ENCODE measurements at places on chromosomes 2 and 18.
A peak's percentile ranks its signal among the peaks of the same experiment; 100 is the strongest.

GRCh38 chr18:37476182-37476581 is 89.4 kb downstream of the CELF4 start:
- DNase-seq, result peak; percentile 46

DNA sequence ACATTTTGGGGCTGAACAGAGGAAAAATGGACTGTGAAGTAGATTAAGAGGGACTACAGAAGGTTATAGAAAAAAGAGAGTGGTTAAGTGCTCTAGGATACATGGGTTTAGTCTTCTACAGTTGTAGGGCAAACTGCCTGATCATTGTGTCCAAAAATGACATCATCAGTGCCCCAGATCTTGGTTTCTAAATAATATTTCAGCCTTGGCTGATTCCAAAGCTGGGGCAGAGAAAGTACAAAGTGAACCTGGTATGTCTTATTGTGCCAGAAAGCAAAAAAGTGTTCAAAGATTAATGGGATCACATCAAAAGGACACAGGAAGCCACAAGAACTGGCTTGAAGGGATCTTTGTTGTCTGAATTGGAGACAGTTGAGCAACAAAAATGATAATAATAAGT is 97.1 kb upstream of the ZNF521 start:
- DNase-seq, result no peak

DNA sequence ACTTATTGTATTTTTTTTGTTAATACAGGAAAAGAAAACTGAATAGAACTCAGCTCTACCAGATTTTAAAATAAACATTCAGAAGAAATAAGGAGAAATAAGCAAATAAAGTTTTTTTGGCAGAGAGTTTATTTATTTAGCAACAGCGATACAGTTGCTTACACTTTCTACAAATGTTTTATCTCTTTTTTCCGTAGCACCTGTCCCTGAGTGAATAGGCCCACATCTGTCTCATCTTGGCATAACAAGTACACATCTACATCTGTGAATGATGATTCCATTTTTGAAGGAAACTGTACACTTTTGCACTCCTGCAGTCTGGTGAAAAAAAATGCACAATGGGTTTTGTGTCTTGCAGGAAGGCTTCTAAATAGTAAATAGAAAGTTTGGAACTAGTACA is 783.6 kb upstream of the ZEB2 start:
- no peak for DNase-seq

- peak; percentile 63 for DNase-seq
Measured at GRCh38 chr18:3062798-3063680, 50.1 kb upstream of the LPIN2 start.

DNA sequence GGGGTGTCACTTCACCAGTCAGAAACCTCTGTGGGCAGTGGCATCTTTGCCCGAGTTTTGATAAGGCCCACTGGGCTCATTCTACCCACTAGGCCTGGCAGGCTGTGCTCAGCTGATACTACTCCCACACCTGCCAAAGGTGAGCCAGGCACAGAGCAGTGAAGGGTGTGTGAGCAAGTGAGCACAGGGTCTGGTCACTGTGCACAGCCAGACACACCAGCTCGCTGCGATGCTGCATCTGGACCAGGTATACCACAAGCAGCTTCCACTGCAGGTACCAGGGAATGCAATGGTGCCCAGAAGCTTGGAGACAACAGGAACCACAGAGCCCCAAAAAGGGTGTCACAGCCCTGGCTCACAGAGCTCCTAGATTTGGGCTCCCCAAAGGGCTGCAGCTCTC is 40.6 kb upstream of the CBLN2 start:
- no peak for DNase-seq

DNA sequence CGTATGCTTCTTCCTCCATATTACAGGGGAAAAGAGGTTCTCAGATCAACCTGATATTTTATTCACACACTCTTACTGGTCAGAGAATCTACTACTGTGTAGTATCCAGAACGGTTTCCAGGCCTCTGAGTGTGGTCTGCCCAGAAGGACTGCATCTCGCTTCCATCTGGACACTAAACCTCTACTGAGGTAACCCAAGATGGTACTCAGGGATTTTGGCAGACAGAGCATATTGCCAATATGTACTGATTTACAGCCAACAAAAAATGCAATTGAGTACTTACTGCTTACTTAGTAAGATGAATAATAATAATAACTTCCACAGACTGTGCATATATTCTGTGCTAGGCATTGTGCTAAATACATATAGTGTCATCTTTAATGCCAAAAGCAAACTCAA is 55.8 kb downstream of the CYRIA start:
- no peak for DNase-seq

DNA sequence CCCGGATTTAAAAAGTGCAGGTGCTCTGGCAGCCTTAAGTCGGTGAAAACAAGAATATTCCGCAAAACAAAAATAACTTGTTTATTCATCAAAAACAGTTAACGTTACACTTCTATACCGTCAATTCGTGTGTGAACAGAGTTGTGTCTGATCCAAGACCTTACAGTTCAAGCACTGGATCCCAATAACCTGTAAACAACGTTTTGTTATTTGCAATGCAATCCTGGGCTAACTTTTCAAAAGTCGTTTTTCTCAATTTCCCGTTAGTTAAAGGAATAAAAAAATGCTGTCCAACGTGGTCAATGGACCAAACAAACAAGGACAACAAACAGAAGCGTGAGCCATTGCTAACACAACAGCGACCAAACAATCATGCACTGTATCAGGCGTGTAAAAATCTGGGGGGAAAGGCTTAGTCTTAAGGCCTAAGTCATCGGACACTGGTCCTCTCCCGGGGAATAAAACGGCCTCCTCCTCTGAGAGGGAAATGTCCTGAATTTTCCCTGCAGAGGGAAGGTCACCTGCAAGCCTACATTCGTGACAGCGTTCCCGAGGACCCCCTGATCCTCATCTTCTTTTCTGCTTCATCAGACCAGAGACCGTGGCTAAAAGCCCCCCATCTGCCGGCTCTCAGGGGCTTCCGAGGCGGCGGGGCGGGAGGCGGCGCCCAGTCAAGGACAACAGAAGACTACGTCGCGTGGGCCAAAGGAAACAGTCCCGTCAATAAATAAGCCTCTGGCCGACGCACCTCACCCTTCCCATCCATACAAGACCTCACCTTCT is 490 bp downstream of the NDUFS1 start:
- DNase-seq, result peak; percentile 17

DNA sequence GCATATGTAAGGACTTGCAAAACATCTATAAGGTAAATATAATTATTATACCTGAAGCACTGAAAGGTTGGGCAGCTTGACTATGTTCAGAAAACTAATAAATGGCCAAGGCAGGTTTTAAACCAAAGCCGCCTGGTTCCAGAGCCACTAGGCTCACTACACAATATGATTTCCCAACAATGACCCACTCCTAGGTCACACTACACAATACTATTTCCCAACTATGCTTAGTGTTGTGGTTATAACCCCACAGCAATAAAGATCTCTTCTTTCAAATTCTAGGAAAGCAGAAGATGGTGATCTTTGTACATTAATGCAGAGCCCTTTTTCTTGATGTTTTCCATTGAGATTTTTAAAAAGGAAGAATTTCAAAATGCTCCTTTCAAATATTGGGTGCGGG is 180.4 kb downstream of the CYRIA start:
- no peak for DNase-seq

DNA sequence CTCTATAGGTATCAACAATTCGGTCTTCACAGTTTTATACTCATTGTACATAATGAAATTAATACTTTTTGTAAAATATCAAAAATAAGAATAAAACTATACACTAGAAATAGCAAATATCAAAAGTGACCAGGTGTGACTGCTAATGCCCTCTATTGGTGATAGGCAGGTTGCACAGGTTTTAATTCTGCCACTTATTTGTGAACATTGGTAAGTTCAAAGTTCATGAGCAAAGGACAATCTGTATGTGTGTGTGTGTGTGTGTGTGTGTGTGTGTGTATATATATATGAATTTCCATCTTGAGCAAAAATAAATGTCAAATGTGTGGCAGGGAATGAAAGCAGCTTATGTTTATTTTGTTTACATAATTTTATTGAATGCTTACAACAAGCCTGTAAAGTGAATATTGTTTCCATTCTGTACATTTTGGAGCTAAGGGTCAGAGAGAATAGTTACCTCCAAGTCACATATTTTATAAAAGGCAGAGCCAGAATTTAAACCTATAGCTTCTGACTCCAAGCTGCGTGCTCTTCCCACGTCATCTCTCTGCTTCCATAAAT is 537.4 kb downstream of the CPS1 start:
- DNase-seq, result no peak

DNA sequence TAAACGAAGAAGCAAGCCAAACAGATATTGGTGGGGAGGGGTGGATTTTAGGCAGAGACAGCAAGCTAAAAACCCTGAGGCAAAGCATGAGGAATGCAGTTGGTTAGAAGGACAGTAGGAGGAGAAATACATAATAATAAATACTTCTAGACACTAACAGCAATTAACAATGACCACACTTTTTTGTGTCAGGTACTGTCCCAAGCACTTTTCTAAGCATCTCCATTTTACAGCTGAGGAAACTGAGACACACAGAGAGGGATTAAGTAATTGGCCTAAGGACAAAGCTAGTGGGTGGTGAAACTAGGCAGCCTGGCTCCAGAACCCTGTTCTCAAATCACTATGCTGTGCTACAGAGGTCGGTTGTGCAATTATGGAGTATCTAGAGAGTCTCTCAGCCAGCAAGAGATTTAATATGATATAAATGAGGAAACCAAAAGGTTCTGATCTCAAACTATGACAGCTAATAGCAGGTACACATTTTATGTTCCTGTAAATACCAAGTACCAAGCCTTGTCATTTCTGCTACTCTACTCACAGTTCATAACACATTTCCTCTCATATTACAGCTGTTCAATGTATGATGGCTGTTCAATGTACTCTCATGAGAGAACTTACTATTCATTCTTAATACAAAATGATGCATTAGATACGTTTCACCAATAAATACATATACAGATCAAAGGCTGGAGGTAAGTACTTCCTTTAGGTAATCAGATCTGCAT is 5.3 kb downstream of the MAP4K3 start:
- no peak for DNase-seq

DNA sequence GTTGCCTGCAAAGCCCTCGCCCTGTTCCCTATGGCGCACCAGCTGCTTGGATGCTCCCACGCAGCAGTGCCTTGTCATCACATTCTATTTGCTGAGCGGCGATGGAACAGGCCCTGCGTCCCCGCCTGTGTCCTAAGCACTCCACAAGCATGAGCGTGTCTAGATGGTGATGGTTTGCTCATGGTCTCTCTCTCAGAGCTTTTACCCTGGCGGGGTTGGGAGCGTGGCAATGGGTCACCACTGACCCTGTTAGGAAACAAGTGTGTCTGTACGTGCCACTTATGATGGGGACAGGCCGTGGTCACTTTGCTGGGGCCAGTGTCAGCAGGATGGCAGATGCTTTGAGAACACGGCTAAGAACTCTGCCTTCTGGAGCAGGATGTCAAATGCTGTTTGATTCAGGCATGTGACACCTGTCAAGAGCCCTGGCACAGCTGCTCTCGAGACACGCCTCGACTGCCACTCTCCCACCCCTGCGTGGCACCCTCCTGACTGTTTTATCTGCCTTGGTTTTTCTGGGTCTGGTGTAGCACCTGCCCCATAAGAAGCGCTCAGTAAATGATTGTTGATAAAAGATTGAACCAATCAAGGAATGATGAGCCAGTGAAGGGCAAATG is 44.2 kb downstream of the RRM2 start:
- no peak for DNase-seq

DNA sequence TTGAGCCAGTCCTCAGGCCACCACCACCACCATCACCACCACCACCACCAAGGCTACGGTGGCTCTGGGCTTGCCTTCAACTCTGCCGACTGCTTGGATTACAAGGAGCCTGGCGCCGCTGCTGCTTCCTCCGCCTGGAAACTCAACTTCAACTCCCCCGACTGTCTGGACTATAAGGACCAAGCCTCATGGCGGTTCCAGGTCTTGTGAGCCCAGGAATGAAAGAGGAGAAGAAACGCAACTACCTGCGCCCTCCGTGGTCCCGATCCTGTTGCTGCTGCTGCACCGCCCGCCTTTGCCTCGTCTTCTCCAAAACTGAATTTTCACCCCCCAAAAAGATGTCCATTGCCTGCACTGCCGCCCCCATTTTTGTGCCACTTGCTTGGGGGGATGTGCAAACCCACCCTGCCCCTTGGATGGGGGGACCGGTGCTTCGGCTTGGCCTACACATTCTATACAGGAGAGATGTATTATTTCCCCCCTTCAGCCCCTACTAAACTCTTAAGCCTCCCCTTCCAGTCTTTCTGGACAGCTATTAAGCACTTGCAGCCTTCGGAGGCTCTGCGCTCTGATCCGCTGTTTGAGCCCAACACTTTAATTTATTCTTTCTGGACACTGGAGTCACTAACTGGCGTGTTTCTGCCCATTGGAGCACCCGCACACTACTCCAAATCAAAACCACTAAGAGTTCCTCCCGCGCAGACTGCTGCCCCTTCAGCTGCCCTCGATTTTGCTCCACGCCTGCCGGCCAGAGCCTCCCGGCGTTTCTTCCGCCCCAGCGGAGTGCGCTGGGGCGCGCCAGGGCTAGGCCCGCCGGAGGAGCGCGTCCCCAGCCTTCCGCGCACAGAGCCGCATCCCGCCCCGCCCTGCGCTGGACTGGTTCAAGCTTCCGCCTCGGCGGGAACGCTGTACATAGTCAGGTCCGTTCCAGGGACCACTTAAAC is 5.7 kb downstream of the OTX1 start:
- DNase-seq, result no peak

GRCh38 chr2:102065675-102066252 is 74.0 kb downstream of the IL1R2 start:
- peak; percentile 58 for DNase-seq

DNA sequence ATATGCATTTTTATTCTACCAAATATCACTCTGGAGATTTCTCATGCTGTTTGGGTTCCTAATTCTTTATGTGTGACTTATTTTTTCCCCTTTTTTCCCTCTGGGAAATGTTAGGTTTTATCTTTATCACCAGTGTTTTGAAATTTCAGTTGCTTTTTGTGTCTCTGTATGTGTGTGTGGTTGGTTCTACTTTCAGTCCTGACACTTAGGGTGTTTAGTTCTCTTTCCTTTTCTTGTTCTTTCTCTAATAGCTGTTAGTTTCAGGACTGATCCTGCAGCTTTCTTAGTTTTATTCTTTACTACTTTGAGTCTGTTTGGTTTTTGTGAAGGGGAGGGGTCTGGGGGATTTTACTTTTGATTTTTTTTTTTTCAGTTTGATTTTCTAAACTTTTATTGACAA is 23.1 kb downstream of the PPM1B start:
- no peak for DNase-seq

Measured in hematopoietic multipotent progenitor cell treated with erythropoietin and hydrocortisone succinate and interleukin-3 and kit ligand, for 15 days (in vitro differentiated cells).